ENCODE measurements at places on chromosomes 3 and 15.

- H3K4me1 ChIP-seq: peaks cover 2% of the 10 kb centered on the region
- H3K4me3 ChIP-seq: peak overlapping the region; percentile 64
- H3K27me3 ChIP-seq: peaks cover 6% of the 10 kb centered on the region
- no peak for DNase-seq
Measured at GRCh38 chr15:96053781-96054428, 276.6 kb upstream of the NR2F2 start.

GRCh38 chr3:53255423-53255774 lies 423 bp downstream of the TKT start:
- H3K27ac ChIP-seq: peak overlapping the region; percentile 72
- no peak for DNase-seq
- H3K36me3 ChIP-seq: peaks cover 14% of the 10 kb centered on the region
- peaks cover 18% of the 10 kb centered on the region for H3K4me1 ChIP-seq
- no peaks in the 10 kb centered on the region for H3K27me3 ChIP-seq
- H3K4me3 ChIP-seq: peak overlapping the region; percentile 89

DNA sequence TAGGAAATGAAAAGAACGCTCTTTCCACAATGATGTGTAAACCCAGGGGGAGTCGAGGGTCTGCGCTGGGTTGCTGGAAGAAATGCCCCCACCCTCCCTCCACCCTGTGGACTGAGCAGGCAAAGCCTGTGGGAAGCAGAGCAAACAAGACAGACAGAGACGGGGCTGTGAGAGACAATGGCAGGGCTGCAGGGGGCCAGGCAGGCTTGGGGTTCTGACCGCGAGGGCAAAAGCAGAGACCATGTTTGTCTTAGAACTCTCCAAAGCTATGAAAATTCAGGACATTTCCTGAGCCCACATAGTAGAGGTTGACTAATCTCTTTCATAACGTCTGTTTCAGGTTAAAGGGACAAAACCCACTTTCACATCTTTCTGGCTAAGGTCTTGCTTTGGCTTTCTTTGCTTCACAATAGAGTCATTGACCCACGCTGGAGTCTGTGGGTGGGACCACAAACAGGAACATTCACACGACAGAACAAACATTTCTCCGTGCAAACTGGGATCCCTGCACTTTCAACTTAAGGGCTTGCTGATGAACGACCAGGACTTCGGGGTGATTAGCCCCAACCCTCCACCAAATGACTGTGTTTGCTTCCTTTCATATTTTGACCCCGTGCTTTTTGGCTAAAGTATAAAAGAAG lies 156.0 kb upstream of the TPM1 start:
- no peaks in the 10 kb centered on the region for H3K36me3 ChIP-seq
- H3K27me3 ChIP-seq: no peaks in the 10 kb centered on the region
- H3K4me3 ChIP-seq: no peak overlapping the region

DNA sequence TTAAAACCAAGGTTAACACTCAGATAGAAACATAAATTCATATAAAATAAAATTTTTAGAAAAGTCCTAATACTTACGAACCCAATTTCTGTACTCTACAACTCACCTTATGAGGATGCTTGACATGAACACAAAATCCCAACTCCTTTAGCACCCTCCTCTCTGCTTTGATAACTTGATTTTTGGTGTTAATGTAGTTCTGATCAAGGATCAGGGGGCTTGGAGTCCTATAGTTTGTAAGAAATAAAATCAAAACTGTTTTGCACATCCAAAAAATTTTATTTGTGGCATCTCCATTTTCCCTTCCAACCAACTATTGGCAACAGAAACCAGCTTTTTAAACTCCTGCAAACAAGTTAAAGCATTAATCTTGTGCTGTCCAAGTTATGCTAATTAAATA lies 7.0 kb downstream of the CCNL1 start:
- no peaks in the 10 kb centered on the region for H3K27me3 ChIP-seq
- no peak overlapping the region for H3K4me3 ChIP-seq
- no peak for DNase-seq
- peaks cover 31% of the 10 kb centered on the region for H3K36me3 ChIP-seq

- no peak overlapping the region for H3K27ac ChIP-seq
- H3K4me3 ChIP-seq: no peak overlapping the region
- H3K27me3 ChIP-seq: no peaks in the 10 kb centered on the region
- H3K4me1 ChIP-seq: no peaks in the 10 kb centered on the region
- DNase-seq: no peak
Measured at GRCh38 chr3:151410891-151411559, 26.5 kb upstream of the P2RY12 start.

GRCh38 chr3:114858329-114858728 lies 288.8 kb downstream of the ZBTB20 start:
- H3K4me3 ChIP-seq: no peak overlapping the region
- no peaks in the 10 kb centered on the region for H3K27me3 ChIP-seq
- H3K27ac ChIP-seq: no peak overlapping the region
- H3K36me3 ChIP-seq: no peaks in the 10 kb centered on the region
- no peak for DNase-seq
- no peaks in the 10 kb centered on the region for H3K4me1 ChIP-seq
